ENCODE measurements at places on chromosomes 5 and 9.

DNA sequence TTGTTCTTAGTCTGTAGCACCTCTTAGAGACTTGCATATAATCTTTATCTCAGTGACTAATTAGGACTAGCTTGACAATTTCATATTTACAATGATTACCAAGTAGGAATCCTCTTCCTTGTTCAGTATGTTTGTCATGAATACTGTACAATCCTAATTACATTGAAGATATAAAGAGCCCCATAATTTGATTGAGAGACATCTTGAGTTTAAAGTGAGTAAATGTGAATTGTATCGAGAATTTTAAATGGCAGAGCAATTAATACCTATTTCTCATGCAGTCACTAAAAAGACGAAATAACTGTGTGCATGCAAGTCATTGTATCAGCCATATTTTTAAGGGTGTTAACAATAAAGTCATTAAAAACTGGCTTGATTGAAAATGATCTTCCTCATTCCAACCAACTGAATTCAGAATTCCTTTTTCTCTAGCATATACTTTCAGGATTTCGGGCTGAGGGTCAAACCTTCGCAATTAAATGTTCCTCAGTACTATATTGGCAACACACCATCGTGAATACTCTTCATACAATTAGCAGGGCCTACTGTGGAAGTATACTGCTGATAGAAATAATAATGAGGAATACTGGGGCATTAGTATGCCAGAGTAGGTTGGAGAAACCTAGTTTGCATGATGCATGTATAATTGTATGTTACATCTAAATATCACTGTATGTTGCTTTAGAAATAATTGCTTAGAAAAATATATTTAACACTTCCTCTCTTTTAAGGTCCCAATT is 284.7 kb upstream of the TMEM161B start:
- no peak for DNase-seq

DNA sequence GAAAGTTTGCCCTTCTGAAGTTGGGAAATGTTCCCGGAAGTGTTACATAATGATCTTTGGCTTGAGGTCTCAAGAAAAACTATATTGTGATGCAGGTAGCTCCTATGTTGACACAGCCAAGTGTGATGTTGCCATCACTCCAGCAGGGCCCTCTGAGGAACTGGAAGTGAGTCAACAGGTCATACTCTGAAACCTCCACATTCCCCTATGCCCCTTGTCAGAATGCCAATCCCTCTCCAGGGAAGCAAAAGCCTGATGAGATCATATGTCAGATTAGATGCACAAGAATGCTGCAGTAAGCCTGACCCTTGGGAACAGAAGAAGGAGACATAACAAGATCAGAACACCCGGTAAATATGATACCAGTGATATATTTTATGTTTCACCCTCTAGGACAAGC is 66.8 kb upstream of the ITGA2 start:
- peak; percentile 20 for DNase-seq

DNA sequence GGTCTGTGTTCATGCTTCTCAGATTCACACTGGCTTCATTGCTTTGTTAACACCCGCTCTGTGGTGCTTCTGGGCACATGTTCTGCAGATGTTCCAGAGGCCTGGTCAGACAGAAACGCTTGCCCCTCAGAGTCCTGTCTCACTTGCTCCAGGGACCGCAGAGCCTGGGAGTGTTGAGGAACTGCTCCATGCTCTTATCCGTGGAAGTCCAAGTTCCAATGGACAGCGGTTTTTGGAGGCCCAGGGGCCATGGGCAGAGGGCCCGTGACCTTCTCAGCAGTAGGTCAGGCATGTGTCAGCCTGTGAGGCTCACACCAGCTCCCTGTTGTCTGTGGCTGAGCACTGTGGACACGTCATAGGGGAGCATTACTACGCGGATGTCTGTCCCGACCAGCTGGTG is 364.7 kb upstream of the IRX1 start:
- no peak for DNase-seq

DNA sequence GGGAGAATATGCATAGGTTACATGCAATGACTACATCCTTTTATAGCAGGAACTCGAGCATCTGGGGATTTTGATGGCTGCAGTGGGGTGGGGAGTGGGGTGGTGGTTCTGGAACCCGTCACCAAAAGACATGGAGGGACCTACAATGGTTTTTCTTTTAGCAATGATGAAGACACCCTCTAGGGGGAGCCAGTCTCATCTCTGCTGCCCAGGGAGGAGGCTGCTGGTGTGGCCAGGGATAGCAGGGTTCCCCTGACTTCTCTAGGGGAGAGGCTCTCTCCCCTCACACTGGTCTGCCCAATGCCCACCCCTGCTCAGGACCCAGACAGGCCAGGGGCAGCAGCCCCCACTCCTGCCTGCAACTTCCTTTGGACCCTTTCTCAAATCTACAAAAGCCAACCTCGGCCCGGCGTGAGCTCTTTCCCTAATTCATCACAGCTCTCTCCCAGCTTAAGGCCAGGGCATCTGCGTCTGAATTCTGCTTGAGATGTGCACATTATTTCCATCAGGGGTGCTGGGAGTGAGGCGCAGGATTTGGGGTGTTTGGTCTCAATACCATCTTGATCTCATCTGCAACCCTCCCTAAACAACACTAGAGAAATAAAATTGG is 73.6 kb upstream of the RETREG1 start:
- DNase-seq = peak; percentile 50

- DNase-seq = no peak
Measured at GRCh38 chr5:164300295-164300694, 794.9 kb downstream of the MAT2B start.

DNA sequence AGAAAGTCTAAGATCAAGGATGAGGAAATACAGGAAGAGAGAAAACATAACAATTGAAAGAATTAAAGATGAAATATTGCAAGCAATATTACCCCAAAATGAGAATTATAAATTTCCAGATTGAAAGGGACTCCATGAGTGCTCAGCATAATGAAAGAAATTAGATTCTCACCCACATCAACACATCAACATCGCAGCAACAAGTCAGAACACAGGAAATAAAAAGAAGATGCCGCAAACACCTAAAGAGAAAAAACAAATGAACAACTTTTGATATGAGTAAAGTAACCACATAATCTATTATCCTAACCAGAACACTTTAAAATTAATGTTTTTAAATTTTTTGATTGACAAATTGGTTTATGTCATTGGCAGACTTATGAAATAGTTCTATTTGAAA is 318.3 kb upstream of the PTGER4 start:
- DNase-seq = no peak

DNA sequence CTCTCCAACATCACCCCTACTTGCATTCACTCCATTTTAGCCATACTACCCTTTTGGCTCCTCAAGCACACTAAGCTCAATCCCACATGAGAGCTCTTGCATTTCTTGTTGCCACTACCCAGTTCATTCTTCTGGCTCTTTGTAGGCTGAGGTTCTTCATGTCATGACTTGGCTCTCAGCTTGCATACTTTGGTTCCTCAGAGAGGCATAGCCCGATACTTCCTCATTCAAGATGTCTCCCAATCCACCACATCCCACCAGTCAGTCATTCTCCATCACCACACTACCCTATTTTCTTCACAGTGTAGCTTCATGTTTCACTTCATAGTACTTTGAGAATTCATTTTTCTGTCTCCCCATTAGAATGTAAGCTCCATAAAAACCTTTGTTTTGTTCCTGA is 116.7 kb downstream of the NR6A1 start:
- peak; percentile 23 for DNase-seq

DNA sequence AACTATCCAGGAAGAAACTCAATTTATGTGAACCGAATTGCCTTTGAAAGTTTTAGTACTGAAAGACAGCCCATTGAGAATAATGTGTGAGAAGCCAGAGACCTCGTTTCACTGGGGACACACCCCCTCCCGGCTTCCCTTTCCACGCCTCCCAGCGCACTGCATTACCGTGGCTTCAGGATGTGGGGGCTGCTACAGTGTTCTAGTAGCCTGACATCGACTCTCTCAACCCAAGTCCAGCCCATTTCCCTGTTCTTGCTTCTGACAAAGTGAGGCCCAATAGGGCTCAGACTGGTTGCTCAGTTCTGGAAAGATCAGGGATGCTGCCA is 3.5 kb downstream of the PAX5 start:
- no peak for DNase-seq

GRCh38 chr5:1886846-1887587 is 4.3 kb upstream of the IRX4 start:
- DNase-seq = no peak

DNA sequence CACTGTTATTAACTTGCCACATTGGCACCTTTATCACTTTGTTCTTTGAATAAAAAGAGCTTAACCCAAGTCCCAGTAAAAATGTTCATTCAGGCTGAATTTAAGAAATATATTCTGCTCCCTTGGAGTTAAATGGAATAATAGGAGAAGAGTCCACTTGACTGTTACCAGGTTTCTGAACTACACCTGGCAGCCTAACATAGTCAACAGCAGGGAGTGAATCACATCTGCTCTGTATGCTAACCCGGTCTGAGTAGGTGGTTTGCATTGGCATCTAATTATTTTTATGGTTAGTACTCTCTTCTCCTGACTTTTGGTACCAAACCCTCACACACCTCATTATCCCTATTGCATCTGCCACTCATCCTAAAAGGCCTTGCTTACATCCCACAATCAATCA is 86.7 kb downstream of the STK32A start:
- DNase-seq = no peak

- DNase-seq = no peak
Measured at GRCh38 chr5:152177626-152178349, 227.3 kb downstream of the NMUR2 start.

Measured in suppressor macrophage treated with lipopolysaccharide for 1 hour (primary cell).